Adrenal gland (tissue), 19 donors: ENCODE measurements at places on chromosomes 3 and 15.

DNA sequence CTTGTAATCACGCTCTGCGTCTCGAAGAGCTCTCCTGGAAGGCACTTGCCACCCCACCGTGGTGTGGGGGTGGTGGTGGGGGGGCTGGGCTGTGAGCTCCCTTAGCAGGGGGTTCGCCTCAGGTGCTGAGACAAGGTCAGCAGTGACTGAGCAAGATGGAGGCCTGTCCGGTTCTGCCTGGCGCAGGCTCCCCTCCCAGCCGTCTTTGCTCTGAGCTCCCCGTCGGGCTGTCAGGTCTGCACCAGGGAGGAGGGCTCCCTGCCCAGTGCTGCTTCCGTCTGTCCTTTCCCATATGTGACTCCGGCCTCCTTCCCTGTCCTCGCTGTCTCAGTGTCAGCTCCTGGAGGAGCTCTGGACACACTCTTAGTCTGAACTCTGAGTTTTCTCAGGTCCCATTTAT is 80.0 kb downstream of the PLXNA1 start:
- no peak for DNase-seq

DNA sequence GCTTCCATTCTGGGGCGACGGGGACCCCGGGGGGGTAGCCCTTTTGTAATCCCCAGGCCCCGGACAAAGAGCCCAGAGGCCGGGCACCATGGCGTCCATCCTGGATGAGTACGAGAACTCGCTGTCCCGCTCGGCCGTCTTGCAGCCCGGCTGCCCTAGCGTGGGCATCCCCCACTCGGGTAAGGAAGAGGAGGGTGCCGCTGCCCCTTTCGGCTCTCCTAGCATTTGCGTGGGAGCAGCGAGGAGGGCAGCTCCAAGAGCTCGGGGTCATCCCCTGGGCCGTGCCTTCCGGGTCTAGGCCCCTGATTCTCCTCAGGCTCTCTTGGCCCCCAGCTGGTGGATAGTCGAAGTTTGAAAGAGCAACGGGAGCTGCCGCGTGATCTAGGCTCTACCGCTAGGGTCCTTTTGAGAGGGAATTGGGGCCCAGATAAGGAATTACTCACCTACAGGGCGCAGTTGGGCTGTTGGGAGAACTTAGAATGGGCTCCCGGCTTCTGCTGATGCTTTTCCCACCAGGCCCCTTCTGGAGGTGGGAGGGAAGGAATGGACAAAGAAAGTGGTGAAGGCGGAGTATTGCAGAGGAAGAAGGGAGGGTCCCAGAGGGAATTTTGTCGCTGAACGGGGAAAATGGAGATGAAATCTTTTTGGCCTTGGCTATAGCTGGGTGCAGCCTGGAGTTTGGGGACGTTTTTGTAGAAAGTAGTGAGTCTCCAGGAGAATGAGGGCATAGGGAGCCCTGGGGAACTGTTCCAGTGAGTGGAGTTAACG is 615 bp downstream of the VPS18 start:
- DNase-seq = peak; percentile 74

DNA sequence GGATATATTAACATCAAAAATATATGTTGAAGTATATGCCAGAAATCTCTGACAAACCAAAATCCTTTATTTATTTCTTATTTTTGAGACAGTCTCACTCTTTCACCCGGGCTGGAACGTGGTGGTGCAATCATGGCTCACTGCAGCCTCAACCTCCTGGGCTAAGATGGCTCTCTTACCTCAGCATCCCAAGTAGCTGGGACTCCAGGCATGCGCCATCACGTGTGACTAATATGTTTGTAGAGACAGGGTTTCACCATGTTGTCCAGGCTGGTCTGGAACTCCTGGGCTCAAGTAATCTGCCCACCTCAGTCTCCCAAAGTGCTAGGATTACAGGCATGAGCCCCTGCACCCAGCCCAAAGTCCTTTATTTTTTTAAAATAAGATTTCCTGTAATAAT is 11.9 kb downstream of the FAIM start:
- DNase-seq = no peak

DNA sequence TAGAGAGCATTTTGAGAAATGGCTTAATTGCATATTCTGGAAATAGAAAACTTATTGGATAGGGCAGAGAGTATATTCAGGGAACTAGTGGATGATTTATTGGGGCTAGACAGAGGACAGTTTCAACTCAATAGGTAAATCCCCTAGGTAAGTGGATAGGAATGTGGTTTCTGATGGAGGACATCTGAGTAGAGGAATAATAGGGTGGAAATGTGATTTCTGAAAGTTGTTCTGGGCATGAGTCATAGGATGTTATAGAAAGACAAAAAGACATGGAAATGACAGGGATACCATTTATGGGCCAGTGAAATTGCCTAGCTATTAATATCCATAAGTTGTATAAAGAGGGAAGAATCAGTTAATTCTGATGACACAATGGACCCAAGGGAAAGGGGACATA is 563.3 kb upstream of the GOLIM4 start:
- no peak for DNase-seq

GRCh38 chr3:152309535-152310307 is 41.0 kb downstream of the MBNL1 start:
- no peak for DNase-seq

DNA sequence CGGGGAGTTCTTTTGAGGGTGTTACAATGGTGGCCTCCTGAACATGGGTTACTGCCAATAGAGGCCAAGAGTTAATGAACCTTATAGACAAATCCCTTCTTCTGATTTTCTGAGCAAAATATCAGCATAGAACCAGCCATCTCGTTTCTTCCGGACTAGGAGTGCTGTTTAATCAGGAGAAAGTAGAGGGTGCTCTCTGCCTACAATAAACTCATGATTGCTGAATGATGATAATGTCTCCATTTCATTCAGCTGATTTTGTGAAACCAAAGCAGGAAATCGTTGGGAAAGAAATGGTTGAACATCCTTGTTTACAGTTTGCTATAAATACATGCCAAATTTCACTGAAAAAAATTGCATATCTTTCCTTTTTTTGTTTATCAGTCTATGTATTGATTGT is 142.8 kb upstream of the PLSCR5 start:
- no peak for DNase-seq
